ENCODE measurements at places on chromosomes 11 and 22. TPM values are rescaled to one million over a fixed set of nuclear protein-coding genes. Genes with fewer than 3 reads are reported as not detected.
A peak's percentile ranks its signal among the peaks of the same experiment; 100 is the strongest.

DNA sequence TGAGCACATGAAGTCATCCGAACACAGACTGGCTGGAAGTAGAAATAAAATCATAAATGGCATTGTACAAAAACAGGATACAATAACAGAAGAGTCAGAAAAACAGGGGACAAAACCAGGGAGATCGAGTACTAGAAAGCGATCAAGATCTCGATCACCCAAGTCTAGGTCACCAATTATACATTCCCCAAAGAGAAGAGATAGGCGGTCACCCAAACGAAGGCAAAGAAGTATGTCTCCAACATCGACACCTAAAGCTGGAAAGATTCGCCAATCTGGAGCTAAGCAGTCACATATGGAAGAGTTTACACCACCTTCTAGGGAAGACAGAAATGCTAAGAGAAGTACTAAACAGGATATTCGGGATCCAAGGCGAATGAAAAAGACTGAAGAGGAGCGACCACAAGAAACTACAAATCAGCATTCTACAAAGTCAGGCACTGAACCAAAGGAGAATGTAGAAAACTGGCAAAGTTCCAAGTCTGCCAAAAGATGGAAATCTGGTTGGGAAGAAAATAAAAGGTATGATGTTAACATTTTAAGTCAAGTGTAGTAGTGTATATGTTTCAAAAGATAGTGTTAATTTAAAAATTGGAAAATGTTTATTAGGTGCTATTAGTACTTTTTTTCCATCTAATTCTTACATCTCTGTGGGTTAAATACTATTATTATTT is 9.4 kb downstream of the PCF11 start:
- no peak for DNase-seq

Gene WBP2NL
- total RNA-seq = 0.45 TPM

DNA sequence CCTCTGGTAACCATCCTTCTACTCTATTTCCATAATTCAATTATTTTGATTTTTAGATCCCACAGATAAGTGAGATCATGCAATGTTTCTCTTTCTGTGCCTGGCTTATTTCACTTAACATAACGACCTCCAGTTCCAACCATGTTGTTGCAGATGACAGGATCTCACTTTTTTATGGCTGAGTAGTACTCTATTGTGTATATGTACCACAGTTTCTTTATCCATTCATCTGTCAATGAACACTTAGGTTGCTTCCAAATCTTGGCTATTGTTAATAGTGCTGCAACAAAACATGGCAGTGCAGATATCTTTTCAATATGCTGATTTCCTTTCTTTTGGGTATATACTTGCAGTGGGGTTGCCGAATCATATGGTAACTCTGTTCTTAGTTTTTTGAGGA is 286.4 kb upstream of the C11orf87 start:
- no peak for DNase-seq

Gene KMT5B
- total RNA-seq = 41.1 TPM

- no peak for DNase-seq
Measured at GRCh38 chr11:29534836-29535235, 482.0 kb downstream of the KCNA4 start.

DNA sequence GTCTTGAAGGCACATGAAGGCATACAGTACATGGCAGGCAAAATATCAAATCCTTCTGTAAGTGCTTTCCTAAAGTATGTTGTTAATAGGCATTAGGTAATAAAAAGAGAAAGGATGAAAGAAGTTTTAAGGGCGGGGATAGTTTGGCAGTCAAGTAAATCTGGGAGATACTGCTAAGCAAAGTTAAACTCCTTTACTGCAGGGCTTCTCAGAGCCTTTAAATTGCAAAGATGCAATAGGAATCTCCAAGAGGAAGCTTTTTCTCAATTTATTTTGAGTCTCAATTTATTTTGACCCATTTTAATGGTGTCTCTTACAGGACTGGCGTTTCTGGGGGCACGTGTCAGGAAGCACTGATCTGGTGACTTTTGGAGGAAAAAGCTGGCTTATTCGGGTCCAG is 12.8 kb upstream of the PHF21A start:
- DNase-seq = no peak

- DNase-seq = no peak
Measured at GRCh38 chr11:5809122-5809519, 397 bp downstream of the OR52N2 start.

- no peak for DNase-seq
Measured at GRCh38 chr11:38990139-38990538, 2392.1 kb upstream of the RAG2 start.

- no peak for DNase-seq
Measured at GRCh38 chr11:104183593-104183992, 19.6 kb upstream of the PDGFD start.

DNA sequence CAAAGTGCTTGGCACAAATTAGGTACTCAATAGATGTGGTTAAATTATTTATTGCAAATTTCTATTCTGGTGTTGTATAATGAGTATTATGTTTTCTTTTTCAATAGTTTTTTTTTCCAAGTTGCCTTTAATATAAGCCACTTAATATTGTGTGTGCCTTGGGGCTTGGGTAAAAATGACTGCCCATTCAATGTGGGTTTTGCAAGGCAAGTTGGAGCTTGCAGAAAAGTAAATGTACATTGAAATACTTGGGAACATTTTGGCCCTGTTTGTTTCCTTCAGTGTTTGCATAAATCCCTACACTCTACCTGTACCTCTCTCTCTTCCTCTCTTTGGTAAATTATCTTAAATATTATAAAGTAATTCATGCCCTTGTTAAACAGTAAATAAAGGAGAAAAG is 2.1 kb upstream of the CCDC81 start:
- DNase-seq = no peak

- peak; percentile 8 for DNase-seq
Measured at GRCh38 chr11:36354221-36355003, 58.3 kb downstream of the PRR5L start.

DNA sequence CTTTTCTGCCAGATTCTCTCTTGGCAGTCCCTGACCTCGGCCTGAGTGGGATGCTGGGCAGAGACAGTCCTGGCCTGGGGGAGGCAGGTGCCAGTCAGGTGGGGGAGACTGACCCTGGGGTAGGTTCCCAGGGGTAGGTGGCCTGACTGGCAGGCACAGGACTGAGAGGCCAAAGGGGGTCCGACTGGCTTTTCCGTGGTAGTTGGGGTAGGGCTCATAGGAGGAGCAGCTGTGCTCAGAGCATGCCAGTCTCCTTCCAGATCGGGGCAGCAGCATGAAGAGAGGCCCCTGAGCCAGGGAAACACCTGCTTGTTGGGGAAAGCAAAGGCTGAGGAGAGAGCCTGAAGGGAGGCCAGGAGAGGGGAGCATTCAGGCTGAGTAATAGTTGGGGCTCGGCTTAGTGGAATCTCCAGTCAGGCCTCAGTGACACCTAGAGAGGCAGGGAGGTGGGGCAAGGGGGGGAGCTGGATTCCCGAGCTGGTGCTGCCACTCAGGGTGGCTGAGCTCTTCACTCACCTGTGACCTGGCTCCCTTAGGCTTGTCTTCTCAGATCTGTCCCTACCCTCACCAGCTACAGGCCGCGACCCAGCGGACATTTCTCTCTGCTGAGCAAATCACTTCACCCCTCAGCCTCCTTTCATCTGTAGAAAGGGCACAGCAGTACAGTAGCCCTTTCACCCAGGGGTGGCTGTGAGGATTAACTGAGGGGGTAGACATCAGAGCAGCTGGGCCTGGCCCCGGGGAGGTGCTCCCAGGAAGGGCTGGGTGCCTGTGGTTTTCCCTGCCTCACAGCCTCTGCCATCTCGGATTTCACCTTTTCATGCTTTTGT is 26.2 kb downstream of the MCM5 start:
- DNase-seq = no peak

GRCh38 chr11:63907808-63908530 is 9.0 kb downstream of the RCOR2 start:
- DNase-seq = no peak

GRCh38 chr11:116773203-116774097 is 663 bp upstream of the BUD13 start:
- DNase-seq = no peak

DNA sequence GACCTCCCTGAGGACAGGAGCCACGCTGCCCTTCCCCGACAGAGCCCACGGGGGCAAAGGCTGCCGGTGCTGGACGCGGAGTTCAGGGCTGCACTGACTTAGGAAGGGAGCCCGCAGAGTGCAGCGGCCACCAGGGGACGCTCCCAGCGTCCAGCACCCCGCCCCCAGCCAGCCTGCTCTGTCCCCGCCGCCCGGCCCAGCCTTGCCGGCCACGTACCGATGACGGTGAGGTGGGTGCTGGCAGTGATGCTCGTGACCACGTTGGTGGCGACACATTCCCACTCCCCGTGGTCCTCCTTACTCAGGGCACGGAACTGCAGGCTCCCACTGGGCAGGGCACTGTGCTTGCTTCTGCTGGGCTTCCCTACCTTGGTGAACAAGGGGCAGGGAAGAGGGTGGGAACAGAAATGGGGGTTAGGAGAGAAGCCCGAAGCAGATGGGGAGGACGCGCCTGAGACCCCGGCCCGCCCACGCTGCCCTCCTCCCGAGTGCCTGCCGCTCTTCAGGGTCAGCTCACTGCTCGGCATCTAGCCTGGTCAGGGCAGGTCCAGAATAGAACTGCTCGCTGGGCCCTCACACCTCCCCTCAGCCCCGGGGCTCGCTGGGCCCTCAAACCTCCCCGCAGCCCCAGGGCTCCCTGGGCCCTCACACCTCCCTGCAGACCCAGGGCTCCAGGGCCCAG is 25.9 kb downstream of the IGSF9B start:
- DNase-seq = no peak

Gene UBQLN3
- total RNA-seq = 0.13 TPM

DNA sequence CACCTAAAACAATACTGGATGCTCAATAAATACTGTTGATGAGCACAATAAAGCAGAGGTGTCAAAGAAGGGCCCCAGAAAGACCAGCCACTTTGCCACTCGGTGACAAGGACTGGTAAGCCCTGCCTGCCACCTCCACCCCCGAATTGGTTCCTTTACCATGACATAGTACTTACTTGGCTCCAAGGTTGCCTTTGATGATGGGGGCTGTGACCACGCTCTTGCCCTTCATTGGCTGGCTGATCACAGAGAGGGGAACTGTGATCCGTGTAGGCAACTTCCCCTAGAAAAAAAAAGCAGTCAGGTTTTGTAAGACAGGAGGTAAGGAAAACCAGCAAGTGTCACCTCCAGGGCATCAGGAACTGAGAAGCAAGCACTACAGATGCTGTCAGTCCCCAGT is 29.7 kb downstream of the NFRKB start:
- no peak for DNase-seq

- DNase-seq = peak; percentile 93
Measured at GRCh38 chr11:74024261-74025029, 15.6 kb upstream of the UCP3 start.

DNA sequence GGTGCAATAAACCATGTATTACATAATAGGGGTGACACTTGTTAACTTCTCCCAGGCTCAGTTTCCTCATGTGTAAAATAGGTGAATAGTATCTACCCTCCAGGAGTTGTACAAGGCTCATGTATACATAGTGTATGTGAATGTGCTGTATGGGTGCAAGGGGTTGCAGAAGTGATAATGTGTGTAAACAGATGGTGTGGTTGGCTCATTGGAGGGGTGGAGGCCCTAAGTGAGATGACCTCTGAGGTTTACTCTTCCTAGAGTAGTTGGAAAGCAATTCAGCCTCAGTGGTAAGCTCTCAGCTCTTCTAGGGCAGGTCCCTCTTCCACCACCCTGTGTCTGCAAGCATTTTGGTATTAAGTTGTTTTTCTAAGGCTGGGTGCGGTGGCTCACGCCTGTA is 102.4 kb downstream of the PTPRJ start:
- DNase-seq = no peak

- DNase-seq = no peak
Measured at GRCh38 chr11:16632295-16633200, 105.9 kb upstream of the C11orf58 start.

DNA sequence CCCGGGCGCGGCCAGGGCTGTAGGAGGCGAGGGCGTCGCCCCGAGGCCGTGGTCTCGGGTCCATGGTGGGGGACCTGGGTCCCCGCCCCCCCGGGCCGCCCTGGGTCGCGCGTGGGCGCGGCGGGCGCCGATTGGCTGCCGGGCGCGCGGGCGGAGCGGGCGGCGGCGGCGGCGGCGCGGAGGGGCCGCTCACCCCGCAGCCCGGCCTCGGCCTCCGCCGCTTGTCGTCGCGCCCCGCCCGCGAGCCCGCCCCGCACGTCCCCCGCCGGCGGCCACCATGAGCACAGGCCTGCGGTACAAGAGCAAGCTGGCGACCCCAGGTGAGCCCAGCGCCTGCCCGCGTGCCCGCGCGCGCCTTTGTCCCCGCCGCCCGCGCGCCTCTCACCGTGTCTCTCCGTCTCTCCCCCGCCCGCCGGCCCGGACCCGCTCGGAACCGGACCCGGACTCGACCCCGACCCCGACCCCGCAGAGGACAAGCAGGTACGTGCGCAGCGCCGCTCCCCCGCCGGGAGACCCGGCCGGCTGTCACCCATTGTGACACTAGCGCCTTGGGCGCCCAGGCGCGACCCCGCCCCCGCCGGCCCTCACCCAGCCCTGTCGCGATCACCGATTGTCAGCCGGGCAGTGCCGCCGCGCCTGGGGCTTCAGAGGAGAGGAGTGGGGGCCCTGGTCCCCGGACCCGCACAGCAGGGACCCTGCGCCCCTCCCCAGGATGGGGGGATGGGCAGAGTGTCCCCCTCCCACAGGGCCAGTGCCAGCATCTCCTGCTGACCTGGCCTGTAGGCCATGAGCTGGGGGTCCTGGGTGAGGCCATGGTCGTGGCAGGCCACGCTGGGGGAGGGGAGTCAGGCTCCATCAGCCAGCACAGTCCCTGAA is at the start of gene SEPTIN5:
SEPTIN5 (plus strand) TSS at position 192 of the 876 bp plus-strand sequence; CDS start at position 278, 86 bp downstream.
- no peak for DNase-seq

DNA sequence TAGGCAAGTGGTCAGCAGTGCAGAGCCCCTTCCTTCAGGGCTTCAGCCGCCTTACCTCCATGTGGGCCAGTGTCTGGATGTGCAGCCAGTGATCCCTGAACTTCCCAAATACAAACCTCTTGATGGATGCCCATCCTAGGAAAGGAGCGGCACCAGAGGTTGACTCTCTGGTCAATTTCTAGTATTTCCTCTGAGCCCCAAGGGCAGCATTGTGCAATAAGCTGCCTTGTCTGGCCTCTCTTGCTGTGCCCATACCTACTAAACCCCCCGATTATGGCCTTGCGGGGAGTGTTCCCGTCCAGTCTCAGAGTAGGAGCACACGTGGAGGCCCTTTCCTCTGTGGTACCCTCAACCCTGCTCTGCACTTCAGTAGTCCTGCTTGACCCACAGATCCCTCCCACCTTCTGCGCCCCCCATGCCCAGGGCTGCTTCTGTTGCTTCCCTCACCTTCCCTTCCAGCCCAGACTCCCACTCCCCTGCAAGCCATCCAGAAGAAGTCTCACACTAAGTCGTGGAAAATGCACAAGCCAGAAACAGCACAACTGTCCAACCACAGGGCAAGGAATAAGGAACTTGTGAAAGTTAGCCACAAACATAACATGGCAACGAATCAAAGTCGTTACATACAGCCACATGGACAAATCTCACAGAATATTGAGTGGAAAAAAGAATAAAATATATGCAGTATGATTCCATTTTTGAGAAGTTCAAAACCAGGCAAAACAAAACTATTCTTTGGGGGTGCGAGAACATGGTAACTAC is 39.6 kb upstream of the HORMAD2 start:
- no peak for DNase-seq

DNA sequence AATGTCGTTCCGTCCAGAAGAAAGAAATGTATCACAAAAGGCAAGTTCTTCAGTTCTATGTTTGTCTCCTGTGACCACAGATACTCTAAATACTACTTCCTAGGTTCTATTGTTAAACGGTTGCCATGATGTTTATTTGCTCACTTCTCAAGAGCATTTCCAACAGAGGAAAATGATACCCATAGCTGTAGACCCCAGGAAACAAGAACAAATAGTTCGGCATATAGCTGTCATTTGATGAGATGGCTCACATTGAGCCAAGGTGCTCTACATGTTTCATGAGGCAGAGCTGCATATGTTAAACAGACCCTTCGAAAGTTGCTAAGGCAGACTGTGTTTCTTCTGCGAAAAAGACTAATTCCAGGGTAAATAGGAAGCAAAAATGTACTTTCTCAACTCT is 15.4 kb upstream of the ANGPTL5 start:
- DNase-seq = no peak

Data from esophagus muscularis mucosa (tissue), 4 donors.